Right renal cortex interstitium (tissue), 3 donors: ENCODE measurements at places on chromosomes 6 and 20. TPM values are rescaled to one million over a fixed set of nuclear protein-coding genes. Genes with fewer than 3 reads are reported as not detected.

DNA sequence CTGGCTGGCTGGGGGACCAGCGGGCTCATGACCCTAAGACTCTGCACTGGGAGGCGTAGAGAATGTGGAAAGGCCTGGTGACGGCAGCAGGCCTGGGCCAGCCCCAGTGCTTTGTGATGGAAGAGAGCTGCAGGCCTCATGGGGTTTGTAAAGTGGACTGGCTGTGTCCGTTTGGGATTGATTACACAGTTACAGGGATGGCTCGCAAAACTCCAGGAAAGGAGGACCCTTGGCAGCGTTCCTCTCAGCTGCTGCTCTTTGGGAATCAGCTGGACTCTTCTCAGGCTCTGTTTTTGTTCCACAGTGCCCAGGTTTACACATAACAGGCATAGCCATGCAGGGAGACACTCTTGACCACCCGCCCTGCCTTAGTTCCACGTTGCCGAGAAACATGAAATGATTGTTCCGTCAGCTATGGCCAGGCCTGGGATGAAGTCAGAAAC is 89.0 kb downstream of the SLX4IP start:
- no peak for DNase-seq

The ALDH8A1 gene
- polyA plus RNA-seq = 31.5 TPM

DNA sequence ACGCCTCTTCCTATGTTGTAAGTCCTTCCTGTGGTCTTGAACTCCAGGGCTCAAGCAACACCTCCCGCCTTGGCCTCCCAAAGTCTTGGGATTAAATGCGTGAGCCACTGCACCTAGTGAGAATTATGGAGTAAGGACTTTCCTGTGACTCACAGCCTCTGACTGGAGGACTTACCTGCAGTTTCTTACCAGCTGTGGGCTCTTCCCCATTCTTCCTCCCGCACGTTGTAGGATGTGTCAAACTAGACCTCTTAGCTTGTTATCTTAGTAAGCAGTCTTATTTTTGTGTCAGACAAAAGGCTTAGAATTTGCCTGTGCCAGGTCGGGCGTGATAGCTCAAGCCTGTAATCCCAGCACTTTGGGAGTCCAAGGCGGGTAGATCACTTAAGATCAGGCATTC is 30.9 kb downstream of the BAK1 start:
- no peak for DNase-seq

DNA sequence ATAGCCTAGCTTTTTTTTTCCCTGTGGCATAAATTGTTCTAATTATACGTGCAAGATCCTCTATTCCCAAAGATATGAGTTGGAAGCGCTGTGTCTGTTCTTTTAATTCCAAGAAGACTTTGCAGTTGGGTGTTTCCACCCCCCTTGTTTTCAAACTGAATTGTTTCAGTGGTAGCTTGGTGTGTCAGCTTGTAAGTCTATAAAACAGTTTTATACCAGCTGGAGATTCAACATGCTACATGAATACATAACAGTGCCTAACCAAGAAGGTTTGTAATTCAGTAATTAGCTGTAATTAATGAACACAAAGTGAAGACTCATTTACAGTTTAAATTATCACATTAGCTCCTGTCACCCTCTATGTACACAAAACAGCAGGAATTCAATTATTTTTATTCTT is 154.0 kb downstream of the ZNF217 start:
- DNase-seq = no peak

DNA sequence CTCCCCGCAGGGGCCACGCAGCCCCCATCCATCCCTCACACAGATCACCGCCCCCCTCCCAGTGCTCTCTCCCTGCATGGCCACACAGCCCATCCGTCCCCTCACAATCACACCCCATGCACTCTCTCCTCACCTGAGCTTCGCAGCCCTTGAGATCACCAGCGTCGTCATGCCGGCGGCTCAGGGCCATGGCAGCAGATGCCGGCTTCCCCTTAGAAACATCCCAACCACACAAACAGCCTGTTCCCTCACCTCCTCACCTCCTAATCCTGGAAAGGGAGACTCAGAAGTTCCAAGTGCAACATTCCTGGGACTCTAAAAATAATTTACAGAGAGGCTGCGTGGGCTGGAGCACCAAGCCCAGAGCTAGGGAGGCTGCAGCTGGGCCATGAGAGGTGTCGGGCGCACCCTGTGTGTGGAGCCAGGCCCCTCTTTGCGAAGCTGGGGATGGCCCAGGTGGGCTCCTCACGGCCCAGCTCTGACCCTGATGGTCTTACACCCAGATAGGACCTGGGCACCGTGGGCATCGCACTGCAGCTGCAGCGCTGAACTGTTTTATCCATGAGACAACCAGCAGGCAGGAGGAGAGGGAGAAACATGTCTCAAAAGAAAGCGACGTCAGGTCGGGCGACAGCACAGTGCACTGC is 125.3 kb downstream of the DLL1 start:
- no peak for DNase-seq

- DNase-seq = no peak
Measured at GRCh38 chr20:16864963-16865362, 116.8 kb downstream of the OTOR start.
